Left renal pelvis (tissue), 4 donors: ENCODE measurements at places on chromosomes 6 and 20. TPM values are rescaled to one million over a fixed set of nuclear protein-coding genes. Genes with fewer than 3 reads are reported as not detected.

DNA sequence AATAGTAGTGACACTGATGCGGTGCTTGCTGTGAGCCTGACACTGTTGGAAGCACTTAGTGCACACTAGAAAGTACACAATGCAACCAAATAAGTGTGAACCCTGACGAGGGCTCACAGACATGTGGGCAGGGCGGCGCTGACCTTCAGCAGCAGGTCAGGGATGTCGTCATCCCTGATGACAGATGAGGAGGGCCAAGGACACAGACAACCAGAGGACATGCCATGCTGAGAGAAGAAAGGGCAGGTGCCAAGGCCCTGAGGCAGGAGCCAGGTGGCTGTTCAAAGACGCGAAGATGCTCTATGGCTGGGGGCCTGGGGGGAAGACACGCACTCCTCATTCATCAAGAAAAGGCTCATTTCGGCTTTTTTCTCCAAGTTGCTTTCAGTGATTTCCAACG, 176.4 kb upstream of the CST7 start:
- no peak for DNase-seq

DNA sequence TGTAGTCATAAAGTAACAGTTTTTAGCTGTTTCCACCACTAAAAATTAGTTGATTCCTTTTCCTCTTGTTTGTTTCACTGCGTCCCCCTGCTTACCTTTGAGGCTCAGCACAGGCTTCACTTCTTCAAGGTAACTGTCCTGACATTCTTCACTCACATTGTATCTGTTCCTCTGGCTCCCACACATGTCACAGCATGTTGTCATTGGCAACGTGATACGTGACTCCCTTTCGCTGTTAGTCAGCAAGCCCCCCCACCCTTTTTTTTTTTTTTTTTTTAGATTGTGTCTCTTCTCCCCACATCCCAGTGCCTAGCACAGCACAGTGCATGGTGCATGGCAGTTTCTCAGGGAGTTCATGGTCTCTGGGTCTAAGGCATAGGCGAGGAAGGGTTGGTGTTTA, 13.3 kb downstream of the VAPB start:
- no peak for DNase-seq

The FGD2 gene
- polyA plus RNA-seq: 3.0 TPM

The DEFB132 gene
- not detected for polyA plus RNA-seq

The PRL gene
- 0.11 TPM for polyA plus RNA-seq

- no peak for DNase-seq
Observed at GRCh38 chr6:152993431-152993830, 9.1 kb downstream of the MTRF1L start.

- DNase-seq: no peak
Observed at GRCh38 chr6:48031711-48032110, 79.3 kb downstream of the PTCHD4 start.

DNA sequence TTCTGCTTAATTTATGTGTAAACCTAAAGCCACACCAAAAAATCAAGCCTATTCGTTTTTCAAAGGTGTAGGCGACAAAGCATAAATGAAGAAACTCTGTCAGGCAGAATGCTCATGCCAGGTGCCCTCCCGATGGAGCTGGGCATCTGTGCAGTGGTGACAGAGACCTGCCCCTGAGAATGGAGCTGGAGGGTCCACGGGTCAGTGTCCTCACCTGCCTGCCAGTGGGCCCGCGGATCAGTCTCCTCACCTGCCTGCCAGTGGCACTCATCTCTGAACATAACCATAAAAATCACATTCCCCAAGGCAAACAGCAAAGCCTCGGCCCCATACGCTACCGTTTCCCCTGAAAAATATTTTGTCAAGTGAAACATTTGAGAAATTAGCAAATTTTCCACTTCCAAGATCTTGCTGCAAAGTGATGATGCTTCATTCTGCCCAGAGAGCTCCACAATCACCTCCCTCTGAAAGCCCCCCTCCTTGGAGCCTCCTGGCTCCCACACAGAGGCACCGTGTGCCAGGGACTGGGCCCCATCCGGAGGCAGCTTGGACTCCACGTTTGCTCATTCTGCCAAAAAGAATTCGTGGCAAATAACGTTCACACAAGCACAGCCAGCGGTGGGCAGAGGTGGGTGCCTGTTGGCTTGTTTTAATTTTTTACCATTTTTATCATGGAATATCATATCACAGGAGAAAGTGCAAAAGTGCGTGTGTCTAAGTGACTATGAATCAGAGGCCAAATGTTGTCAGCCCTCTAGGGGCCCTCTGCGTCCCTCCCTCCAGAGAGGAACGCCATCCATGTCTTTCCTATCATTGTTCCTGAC, 88.8 kb downstream of the YTHDF1 start:
- DNase-seq: no peak

The STX11 gene
- 0.82 TPM for polyA plus RNA-seq

GRCh38 chr6:1667805-1668175, 58.1 kb downstream of the FOXC1 start:
- no peak for DNase-seq

GRCh38 chr6:7139835-7140470, 32.2 kb downstream of the RREB1 start:
- no peak for DNase-seq

DNA sequence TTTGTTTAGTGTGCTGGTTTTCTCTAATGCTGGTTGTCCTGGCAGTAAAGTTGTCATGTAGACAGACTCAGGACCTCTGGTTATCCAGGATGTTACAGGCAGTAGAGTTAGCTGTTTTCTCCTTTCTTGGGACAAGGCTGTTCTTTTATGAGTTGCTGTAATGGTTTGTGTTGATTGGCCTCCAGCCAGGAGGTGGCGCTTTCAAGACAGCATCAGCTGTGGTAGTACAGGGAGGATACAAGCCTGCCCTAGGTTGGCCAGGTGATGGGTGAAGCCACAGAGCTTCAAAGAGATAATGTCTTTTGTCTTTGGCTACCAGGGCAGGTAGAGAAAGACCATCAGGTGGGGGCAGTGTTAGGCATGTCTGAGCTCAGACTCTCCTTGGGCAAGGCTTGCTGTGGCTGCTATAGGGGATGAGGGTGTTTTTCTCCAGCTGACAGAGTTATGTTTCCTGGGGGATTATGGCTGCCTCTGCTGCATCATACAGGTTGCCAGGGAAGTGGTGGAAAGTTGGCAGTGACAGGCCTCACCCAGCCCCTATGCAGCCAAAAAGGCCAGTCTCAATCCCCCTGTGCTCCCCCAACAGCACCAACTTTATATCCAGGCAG, 127.2 kb upstream of the TAB2 start:
- DNase-seq: no peak

The NRN1 gene
- polyA plus RNA-seq: 4.9 TPM

GRCh38 chr20:47865912-47866311, 80.6 kb upstream of the SULF2 start:
- no peak for DNase-seq

GRCh38 chr6:13112921-13113320, 215.4 kb downstream of the TBC1D7 start:
- no peak for DNase-seq

The BANF2 gene
- polyA plus RNA-seq: not detected

- no peak for DNase-seq
Observed at GRCh38 chr6:121794630-121795029, 359.2 kb downstream of the GJA1 start.

GRCh38 chr6:105560611-105561066, 157.8 kb upstream of the PREP start:
- no peak for DNase-seq

GRCh38 chr6:167235421-167236238, 55.5 kb upstream of the UNC93A start:
- no peak for DNase-seq

GRCh38 chr6:51094271-51094670, 275.6 kb downstream of the TFAP2B start:
- DNase-seq: no peak

The DPPA5 gene
- polyA plus RNA-seq: not detected
